Heart left ventricle (tissue), 16 donors: ENCODE measurements at places on chromosomes 2 and 18. TPM values are rescaled to one million over a fixed set of nuclear protein-coding genes. Genes with fewer than 3 reads are reported as not detected.

- no peak for DNase-seq
- H3K27ac ChIP-seq: no peak overlapping the region
- H3K27me3 ChIP-seq: peaks cover 11% of the 10 kb centered on the region
- H3K36me3 ChIP-seq: no peaks in the 10 kb centered on the region
- no peak overlapping the region for H3K4me3 ChIP-seq
These were observed 23.4 kb upstream of the FAM110C start for GRCh38 chr2:69366-70344.

DNA sequence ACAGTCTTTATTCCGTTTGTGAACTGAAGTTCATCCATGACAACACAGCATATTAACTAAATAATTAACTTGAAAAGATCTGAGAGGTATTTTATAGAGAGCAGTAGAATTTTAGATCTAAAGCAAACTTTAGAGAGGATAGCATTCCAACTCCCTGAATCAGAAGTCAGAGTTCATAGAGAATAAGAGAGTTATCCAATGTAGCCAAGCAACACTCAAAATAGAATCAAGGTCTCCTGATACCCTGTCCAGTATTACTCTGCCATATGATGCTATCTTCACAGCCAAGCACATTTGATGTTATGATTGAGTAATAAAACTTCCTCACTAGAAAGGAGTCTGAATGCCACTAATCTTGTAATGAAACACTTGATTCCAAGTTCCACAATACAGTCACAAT lies 55.5 kb downstream of the RIT2 start:
- H3K27me3 ChIP-seq: no peaks in the 10 kb centered on the region
- no peaks in the 10 kb centered on the region for H3K36me3 ChIP-seq
- H3K27ac ChIP-seq: no peak overlapping the region
- H3K4me3 ChIP-seq: no peak overlapping the region
- no peaks in the 10 kb centered on the region for H3K4me1 ChIP-seq

MYO7B gene
- total RNA-seq: 0.70 TPM

DNA sequence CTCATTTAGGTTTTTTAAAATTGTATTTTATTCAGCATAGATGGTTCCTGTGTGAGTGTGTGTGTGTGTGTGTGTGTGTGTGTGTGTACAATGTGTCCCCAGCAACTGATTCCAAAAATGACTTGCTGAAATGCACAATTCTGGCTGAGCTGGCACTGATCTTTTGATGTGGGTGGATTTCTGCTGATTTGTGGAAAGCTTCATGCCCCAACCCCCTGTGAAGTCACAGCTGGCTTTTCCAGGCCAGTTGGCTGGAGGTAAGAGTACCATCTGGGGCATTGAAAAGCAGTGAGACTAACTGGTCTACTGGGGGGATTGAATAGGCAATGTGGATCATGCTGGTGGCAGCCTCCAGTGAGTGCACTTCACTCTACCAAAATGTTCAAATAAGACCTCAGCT lies 187.2 kb downstream of the LRRTM1 start:
- no peaks in the 10 kb centered on the region for H3K4me1 ChIP-seq
- no peak for DNase-seq
- no peaks in the 10 kb centered on the region for H3K27me3 ChIP-seq
- H3K27ac ChIP-seq: no peak overlapping the region

LRRTM4 gene
- total RNA-seq: 1.3 TPM

- no peaks in the 10 kb centered on the region for H3K4me1 ChIP-seq
- DNase-seq: no peak
- no peak overlapping the region for H3K27ac ChIP-seq
- H3K4me3 ChIP-seq: no peak overlapping the region
These were observed 39.5 kb downstream of the PKDCC start for GRCh38 chr2:42087137-42087856.

GRCh38 chr18:61998957-61999356 lies 106.2 kb upstream of the RNF152 start:
- no peak overlapping the region for H3K27ac ChIP-seq
- DNase-seq: no peak
- peaks cover 1% of the 10 kb centered on the region for H3K4me1 ChIP-seq

GRCh38 chr2:71834796-71835195 lies 312.9 kb downstream of the CYP26B1 start:
- DNase-seq: no peak
- H3K36me3 ChIP-seq: no peaks in the 10 kb centered on the region
- H3K27me3 ChIP-seq: no peaks in the 10 kb centered on the region
- peaks cover 8% of the 10 kb centered on the region for H3K4me1 ChIP-seq
- H3K27ac ChIP-seq: no peak overlapping the region

- no peak overlapping the region for H3K4me3 ChIP-seq
- H3K4me1 ChIP-seq: no peaks in the 10 kb centered on the region
- no peak overlapping the region for H3K27ac ChIP-seq
- no peaks in the 10 kb centered on the region for H3K36me3 ChIP-seq
These were observed 197.8 kb downstream of the RDH14 start for GRCh38 chr2:18362696-18363095.

DNA sequence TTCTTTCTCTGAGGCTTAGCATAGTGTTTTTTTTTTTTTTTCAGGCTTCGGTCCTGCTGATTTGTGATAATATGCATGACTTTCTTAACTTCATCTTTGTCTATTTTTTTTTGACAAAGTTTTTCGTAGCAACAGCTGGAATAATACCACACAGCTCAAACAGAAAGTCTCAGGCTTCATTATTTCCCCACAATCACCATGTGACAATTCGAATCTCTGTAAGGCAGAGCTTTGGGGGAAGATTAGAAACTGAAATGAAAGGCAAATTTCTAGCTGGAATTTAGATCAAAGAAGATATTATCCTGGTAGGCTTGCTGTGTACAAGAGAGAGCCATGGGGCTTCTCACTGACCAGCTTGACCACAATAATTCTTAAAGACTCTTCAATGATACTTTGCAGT lies 12.2 kb upstream of the CD28 start:
- no peaks in the 10 kb centered on the region for H3K36me3 ChIP-seq
- H3K4me3 ChIP-seq: no peak overlapping the region
- H3K27me3 ChIP-seq: no peaks in the 10 kb centered on the region
- no peak for DNase-seq
- H3K27ac ChIP-seq: peak overlapping the region; percentile 74

GRCh38 chr2:68553098-68553497 lies 85.7 kb downstream of the APLF start:
- no peaks in the 10 kb centered on the region for H3K36me3 ChIP-seq
- no peak overlapping the region for H3K4me3 ChIP-seq
- H3K4me1 ChIP-seq: no peaks in the 10 kb centered on the region
- H3K27ac ChIP-seq: no peak overlapping the region

GRCh38 chr2:72661985-72662384 lies 163.8 kb downstream of the EXOC6B start:
- DNase-seq: no peak
- H3K27ac ChIP-seq: no peak overlapping the region
- no peak overlapping the region for H3K4me3 ChIP-seq
- no peaks in the 10 kb centered on the region for H3K4me1 ChIP-seq
- H3K36me3 ChIP-seq: no peaks in the 10 kb centered on the region
